ENCODE measurements at places on chromosomes 11 and 22.

- no peak for DNase-seq
Measured at GRCh38 chr11:77789061-77789730, 31.3 kb downstream of the RSF1 start.

- DNase-seq = no peak
Measured at GRCh38 chr11:33405834-33406602, 148.8 kb downstream of the HIPK3 start.

DNA sequence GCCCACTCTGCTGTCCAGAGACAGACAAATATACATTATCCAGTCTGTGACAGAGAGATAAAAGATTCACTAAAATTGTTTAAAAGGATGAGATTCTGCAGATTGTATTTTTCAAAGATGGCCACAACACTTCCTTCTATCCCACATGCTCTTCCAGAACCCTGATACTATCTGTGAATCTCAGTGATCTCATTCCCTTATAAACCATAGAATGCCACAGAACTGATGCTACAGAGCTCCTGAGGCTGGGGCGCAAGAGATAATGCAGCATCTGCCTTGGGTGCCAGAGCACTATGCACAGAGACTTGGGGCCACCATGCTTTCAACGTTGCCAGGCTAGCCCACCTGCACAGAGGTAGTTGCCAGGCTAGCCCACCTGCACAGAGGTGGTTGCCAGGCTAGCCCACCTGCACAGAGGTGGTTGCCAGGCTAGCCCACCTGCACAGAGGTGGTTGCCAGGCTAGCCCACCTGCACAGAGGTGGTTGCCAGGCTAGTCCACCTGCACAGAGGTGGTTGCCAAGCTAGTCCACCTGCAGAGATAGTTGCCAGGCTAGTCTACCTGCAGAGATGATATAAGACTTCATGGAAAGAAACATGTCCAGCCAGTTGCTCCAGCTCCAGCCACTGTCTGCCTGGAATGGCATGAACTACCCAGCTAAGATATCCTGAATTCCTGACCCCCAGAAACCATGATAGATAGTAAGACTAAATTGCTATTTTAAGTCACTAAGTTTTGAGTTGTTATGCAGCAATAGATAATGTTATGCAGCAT, 17.6 kb upstream of the SEPTIN5 start:
- DNase-seq = no peak

- DNase-seq = no peak
Measured at GRCh38 chr11:134561331-134561720, 149.3 kb upstream of the B3GAT1 start.

- DNase-seq = no peak
Measured at GRCh38 chr22:41511521-41511968, 32.7 kb downstream of the POLR3H start.

Data from stimulated activated CD4-positive, alpha-beta T cell treated with anti-CD3 and anti-CD28 coated beads, Interleukin-1b, Interleukin-23, amount 100 ng/mL, for 1 hour (primary cell).